ENCODE measurements at places on chromosomes 16 and 17.
A peak's percentile ranks its signal among the peaks of the same experiment; 100 is the strongest.

DNA sequence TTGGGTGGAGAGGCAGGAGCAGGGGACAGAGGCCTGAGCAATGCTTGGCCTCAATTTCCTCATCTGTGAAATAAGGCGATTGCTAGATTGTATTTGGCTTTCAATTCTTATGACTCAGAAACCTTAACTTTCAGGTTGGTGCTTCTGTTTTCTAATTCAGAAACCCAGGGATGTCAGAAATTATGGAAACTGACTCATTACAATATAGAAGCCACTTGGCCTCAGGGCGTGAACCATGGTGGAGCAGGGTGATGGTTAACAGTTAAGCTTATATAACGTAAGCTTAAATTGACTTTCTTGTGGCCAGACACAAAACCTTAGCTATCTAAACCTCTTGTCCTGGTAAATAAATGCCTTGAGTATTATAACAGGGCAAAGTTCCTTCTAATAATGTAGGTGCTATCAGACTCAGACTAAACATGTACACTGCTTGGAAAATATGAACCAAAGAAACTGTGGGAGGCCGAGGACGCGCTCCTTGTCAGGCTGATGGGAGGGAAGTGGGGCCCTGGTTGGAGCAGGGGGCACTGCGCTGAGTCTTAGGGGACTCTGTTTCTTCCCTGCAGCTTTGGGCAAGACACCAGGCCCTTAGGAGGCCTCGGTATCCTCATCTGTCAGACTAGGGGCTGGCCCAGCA, 17.1 kb upstream of the SREBF1 start:
- no peak for DNase-seq
- no peak overlapping the region for H3K27ac ChIP-seq
- no peaks in the 10 kb centered on the region for H3K27me3 ChIP-seq
- H3K4me1 ChIP-seq = peaks cover 19% of the 10 kb centered on the region

DNA sequence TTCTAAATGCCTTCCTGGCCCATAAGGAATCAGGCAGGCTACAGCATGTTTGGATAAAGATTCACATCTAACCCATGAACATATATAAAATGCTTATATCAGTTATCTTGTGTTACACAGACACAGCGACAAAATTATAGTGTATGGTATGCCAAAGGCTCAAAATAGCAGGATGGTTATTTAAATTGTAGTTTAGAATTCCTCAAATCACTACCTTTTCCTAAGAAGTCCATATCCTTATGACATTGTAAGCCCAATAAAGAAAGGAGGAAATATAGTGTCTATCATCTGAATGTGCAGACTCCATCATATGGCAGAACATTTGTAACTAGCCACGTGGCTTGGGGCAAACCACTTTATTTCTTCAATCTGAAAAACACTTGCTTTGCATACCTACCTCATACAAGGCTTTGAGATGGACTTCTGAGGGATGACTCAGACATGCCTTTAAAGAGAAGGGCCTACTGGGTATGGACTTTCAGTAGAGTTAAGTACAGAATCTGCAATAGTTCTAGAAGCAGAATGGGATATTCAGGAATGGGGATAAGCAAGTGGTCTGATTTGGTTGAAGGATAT, 12.1 kb upstream of the DHX8 start:
- no peak overlapping the region for H3K27ac ChIP-seq
- DNase-seq = no peak
- no peaks in the 10 kb centered on the region for H3K27me3 ChIP-seq
- H3K4me3 ChIP-seq = no peak overlapping the region
- no peaks in the 10 kb centered on the region for H3K4me1 ChIP-seq

- H3K27me3 ChIP-seq = no peaks in the 10 kb centered on the region
- no peaks in the 10 kb centered on the region for H3K4me1 ChIP-seq
- no peak for DNase-seq
- H3K36me3 ChIP-seq = no peaks in the 10 kb centered on the region
These were observed 43.1 kb downstream of the SHCBP1 start for GRCh38 chr16:46577988-46578579.

- no peak for DNase-seq
- no peaks in the 10 kb centered on the region for H3K4me1 ChIP-seq
- H3K27me3 ChIP-seq = no peaks in the 10 kb centered on the region
- no peak overlapping the region for H3K27ac ChIP-seq
These were observed 66.1 kb upstream of the HS3ST4 start for GRCh38 chr16:25625620-25626019.

DNA sequence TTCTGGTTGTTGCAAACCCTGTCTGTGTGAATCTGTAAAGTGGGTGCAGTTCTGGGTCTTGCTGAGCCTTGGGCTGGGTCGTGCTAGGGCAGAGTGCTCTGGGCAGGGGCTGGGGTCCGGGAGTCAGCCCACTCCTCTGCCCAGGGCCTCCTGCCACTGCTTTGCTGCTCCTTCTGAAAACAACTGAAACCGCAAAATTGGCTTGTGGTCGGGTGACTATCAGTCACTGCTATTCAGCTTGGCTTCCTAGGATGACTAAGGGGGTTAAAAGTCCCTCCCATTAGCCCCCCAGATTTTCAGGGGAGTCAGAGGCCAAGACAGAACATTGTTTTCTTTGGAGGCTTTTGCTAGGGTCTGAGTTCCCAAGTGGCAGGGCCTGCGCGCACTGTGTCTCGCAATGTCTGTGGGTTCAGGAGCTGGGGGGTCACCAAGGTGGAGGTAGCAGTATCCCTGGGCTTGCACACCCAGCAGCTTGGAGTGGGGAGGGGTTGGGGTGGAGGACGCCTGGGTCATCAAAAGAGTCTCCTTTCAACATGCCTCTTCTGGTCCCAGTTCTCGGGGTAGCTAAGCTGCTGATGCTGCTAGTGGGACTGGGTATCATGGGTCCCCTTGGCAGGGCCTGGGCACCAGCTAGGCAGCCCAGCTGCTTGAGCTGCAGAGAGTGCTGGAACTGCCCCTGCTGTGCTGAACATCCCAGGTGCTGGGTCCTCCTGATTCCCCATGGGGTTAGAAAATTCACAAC, 13.5 kb upstream of the TBX21 start:
- H3K4me3 ChIP-seq = no peak overlapping the region
- peak; percentile 49 for DNase-seq
- no peak overlapping the region for H3K27ac ChIP-seq
- no peaks in the 10 kb centered on the region for H3K36me3 ChIP-seq

Measured in effector memory CD4-positive, alpha-beta T cell (primary cell).